Right renal pelvis (tissue), 4 donors: ENCODE measurements at places on chromosomes 2 and 18. TPM values are rescaled to one million over a fixed set of nuclear protein-coding genes. Genes with fewer than 3 reads are reported as not detected.

DNA sequence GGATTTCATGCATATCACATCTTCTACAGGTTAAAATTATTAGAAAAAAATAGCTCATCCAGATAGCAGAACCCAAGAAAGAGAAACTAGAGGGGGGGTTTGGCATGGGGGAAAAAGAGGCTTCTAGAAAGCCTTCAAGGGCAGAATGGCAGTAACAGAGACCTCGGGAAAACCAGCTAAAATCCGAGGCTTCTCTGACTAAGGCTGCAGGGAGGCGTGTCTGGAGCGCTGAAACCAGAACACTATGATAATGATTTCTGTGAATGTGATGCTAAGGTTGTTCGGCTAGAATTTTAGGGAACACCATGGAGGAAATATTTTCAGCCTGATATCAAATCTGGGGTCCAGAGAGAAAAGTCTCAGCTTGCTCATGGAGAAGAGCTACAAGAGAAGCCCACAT lies 73.0 kb downstream of the ATP8B1 start:
- DNase-seq, result no peak

- no peak for DNase-seq
Observed at GRCh38 chr2:148906124-148906523, 31.1 kb downstream of the KIF5C start.

GRCh38 chr2:223765221-223765785 lies 72.1 kb downstream of the AP1S3 start:
- DNase-seq, result no peak

DNA sequence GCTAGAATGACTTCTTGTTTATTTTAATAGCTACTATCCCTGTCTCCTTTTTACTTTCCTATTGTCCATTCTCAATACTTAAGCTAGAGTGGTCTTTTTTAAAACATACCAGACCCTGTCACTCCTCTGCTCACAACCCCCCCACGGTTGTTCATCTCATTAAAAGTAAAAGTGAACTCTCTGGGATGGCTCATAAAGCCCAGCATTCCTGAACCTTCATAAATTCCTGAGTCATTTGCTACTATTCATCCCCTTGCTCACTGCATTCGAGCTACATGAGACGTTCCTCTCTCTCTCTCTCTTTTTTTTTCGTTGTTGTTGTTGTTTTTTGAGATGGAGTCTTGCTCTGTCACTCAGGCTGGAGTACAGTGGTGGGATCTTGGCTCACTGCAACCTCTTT lies 148.7 kb upstream of the DSEL start:
- DNase-seq, result no peak

DNA sequence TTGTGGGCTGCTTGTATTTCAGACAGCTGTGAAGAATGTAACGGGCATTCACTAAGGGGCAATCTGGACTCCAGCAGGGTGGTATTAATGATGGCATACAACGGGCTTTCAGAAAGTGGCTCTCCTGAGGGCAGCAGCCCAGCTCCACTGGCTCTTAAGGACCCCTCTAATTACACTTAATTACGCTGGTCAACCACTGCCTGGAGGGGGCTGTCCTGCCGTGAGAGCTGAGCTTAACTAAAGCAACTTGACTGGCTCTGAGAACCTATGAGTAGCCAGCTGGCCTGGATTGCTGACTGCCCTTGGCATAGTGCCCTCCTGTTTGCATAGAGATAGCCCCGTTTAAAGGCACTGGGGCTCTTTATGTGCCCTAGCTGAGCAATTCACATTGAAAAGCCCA lies 3.8 kb downstream of the LIPG start:
- no peak for DNase-seq

Gene HOXD11
- 59.4 TPM for polyA plus RNA-seq

- DNase-seq, result no peak
Observed at GRCh38 chr2:18833941-18834340, 244.6 kb upstream of the NT5C1B start.

Gene CCBE1
- 41.4 TPM for polyA plus RNA-seq

Gene PJVK
- polyA plus RNA-seq, result 8.0 TPM

Gene MC4R
- 0.11 TPM for polyA plus RNA-seq

DNA sequence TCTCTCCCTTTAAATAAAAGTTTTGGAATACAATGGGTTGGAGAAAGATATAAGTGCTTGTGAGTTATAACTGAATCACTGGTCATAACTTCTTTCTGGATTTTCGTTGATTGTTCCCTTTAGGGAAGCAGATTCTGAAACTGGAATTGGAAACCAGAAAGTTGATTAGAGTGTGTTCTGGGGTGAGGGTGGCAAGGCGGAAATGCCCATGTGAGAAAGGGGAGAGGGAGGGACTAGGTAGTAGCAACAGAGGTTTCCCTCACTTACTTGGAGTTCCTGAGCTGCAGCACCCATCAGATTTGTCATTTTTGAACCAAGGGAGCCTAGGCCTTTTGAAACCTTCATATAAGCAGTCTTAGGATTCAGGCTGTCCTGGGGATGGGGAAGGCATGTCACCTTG lies 453.4 kb downstream of the KCNJ3 start:
- DNase-seq, result no peak

Gene ASB18
- polyA plus RNA-seq, result not detected

Gene ZBTB7C
- 14.8 TPM for polyA plus RNA-seq

GRCh38 chr2:169637620-169638019 lies 53.5 kb downstream of the PPIG start:
- DNase-seq, result no peak
